ENCODE measurements at places on chromosomes 6 and 20.

GRCh38 chr6:117078624-117079023 lies 186.7 kb upstream of the VGLL2 start:
- DNase-seq, result no peak

- no peak for DNase-seq
These were observed 21.1 kb downstream of the RAET1L start for GRCh38 chr6:150004101-150004782.

DNA sequence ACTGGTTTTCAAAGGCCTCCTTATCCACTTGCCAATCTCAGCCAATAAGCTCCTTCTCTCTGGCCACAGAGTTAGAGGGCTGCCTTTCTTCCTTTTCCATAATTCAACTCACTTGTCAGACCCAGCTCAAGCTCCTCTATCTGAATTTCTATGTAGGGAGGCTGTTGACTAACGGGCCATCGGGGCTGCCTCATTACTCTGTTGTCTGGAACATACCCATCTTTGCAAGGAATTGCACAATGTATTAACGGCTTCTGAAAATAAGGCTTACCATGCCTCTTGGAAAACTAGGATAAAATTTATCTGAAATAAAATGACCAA lies 28.5 kb upstream of the KIF6 start:
- no peak for DNase-seq

- no peak for DNase-seq
These were observed 3.0 kb upstream of the TGM2 start for GRCh38 chr20:38167851-38168760.

- DNase-seq, result no peak
These were observed 9.3 kb downstream of the NAPB start for GRCh38 chr20:23412026-23412425.

GRCh38 chr6:165118736-165119135 lies 190.7 kb downstream of the C6orf118 start:
- no peak for DNase-seq

GRCh38 chr6:126546541-126547120 lies 206.7 kb downstream of the CENPW start:
- DNase-seq, result no peak

GRCh38 chr6:170225852-170226417 lies 64.9 kb downstream of the DLL1 start:
- DNase-seq, result peak; percentile 37

GRCh38 chr6:26404546-26404945 lies 2.5 kb downstream of the BTN3A1 start:
- no peak for DNase-seq

- no peak for DNase-seq
These were observed 22.4 kb downstream of the ZMYND8 start for GRCh38 chr20:47334022-47334551.

DNA sequence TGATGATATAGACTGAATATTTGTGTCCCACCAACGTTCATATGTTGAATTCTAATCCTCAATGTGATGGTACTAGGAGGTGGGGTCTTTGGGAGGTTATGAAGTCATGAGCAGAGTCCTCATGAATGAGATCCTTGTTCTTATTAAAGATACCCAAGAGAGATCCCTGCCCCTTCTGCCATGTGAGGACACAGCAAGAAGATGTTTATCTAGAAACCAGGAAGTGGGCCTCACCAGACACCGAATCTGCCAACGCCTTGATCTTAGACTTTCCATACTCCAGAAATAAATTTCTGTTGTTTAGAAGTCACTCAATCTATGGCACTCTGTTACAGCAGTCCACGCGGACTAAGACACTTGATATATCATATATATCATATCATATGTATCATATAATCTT lies 67.7 kb upstream of the GCM1 start:
- no peak for DNase-seq

GRCh38 chr20:13545790-13546189 lies 92.9 kb downstream of the TASP1 start:
- DNase-seq, result no peak

GRCh38 chr6:116011520-116011919 lies 49.2 kb downstream of the FRK start:
- no peak for DNase-seq

- DNase-seq, result no peak
These were observed 220.3 kb downstream of the ALDH8A1 start for GRCh38 chr6:134729561-134729960.

GRCh38 chr6:6395581-6396197 lies 75.2 kb upstream of the F13A1 start:
- DNase-seq, result no peak

- DNase-seq, result no peak
These were observed 99.9 kb downstream of the AIG1 start for GRCh38 chr6:143160439-143161220.

GRCh38 chr6:110198561-110198960 lies 18.3 kb downstream of the CDC40 start:
- no peak for DNase-seq

Data from mesothelial cell of epicardium (in vitro differentiated cells).